Lower lobe of right lung (tissue), 2 donors: ENCODE measurements at places on chromosomes 3 and 15. TPM values are rescaled to one million over a fixed set of nuclear protein-coding genes. Genes with fewer than 3 reads are reported as not detected.
A peak's percentile ranks its signal among the peaks of the same experiment; 100 is the strongest.

Gene SKOR1
- 0.41 TPM for total RNA-seq

Gene LDHAL6B
- total RNA-seq: not detected

Gene SI
- total RNA-seq: not detected

DNA sequence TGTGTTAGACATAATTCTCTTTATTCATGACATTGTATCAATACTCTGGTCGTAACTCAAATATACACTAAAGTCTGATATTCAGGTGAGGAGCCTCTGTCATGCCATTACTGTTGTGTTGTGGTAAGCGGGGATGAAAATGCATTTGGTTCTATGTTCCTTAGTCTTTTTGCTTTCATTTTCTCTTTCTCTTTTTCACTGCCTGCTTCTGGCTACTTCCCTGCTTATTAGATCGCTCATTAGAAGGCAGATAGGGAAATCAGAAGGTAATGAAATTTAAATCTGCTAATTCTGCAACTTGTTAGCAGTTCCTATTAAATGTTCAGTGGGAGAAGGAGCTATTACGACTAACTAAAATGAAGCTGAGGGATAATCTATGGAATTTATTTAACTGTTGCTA, 345.0 kb downstream of the GRM7 start:
- no peak overlapping the region for H3K27ac ChIP-seq
- no peaks in the 10 kb centered on the region for H3K4me1 ChIP-seq
- peak overlapping the region; percentile 24 for H3K4me3 ChIP-seq
- H3K27me3 ChIP-seq: no peaks in the 10 kb centered on the region
- no peaks in the 10 kb centered on the region for H3K36me3 ChIP-seq
- no peak for DNase-seq

DNA sequence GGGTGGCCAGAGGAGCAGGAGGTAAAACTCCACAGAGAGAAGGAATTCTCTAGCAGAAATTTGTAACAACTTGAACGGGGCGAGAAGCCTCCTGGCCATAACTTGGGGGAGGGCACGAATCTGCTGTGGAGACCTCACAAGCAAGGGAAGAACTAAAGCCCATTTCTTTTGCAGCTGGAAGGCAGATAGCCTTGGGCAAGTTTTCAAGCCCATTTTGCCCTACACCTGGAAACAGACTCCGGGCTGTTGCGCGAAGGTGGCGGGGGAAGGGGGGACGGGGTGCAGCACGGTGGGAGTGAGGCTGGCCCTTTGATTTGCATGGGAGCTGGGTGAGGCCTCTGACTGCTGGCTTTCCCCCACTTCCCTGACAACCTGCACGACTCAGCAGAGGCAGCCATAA, 168.8 kb downstream of the MEGF11 start:
- H3K36me3 ChIP-seq: no peaks in the 10 kb centered on the region
- H3K27ac ChIP-seq: no peak overlapping the region
- H3K4me3 ChIP-seq: no peak overlapping the region
- DNase-seq: no peak

DNA sequence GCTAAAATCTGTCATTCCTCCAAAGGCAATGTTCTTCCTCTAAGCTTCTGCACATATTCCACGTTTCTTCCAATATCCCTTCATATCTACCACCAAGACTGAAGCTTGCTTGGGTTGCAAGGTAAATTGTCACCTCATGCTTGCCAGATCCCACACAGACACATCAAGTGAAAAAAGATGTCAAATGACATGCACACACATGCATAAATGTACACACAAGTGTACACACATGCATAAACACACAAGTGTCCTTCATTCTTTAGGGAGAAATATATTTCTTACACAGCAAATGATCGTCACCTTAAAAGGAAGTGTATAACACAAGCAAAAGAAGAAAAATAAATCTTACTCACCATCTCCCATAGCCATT, 59.4 kb downstream of the CLASP2 start:
- H3K27me3 ChIP-seq: no peaks in the 10 kb centered on the region
- no peak for DNase-seq
- H3K36me3 ChIP-seq: no peaks in the 10 kb centered on the region
- H3K27ac ChIP-seq: peak overlapping the region; percentile 59
- H3K4me1 ChIP-seq: peaks cover 35% of the 10 kb centered on the region

DNA sequence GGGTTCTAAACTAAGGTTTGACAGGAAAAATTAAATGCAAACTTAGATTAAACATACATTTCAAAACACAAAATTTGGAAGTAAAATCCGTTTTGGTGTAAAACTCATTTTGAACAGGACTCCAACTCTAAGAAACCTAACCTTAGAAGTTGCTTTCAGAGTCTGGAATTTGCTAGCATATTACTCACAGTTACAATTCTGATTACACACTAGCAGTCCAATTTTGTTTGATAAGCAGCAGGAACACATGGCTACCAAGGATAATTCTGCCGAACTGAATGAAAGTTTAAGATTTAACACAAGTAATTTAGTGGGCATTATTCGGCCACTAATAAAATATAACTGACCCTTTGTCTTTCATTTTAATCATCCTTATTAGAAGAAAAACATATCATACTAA, 49.6 kb downstream of the FRMD5 start:
- no peak overlapping the region for H3K4me3 ChIP-seq
- H3K4me1 ChIP-seq: no peaks in the 10 kb centered on the region
- no peaks in the 10 kb centered on the region for H3K36me3 ChIP-seq
- DNase-seq: no peak

GRCh38 chr3:9569054-9569453, 15.4 kb upstream of the LHFPL4 start:
- no peak overlapping the region for H3K4me3 ChIP-seq
- no peaks in the 10 kb centered on the region for H3K27me3 ChIP-seq
- no peaks in the 10 kb centered on the region for H3K4me1 ChIP-seq
- no peaks in the 10 kb centered on the region for H3K36me3 ChIP-seq
- DNase-seq: no peak

DNA sequence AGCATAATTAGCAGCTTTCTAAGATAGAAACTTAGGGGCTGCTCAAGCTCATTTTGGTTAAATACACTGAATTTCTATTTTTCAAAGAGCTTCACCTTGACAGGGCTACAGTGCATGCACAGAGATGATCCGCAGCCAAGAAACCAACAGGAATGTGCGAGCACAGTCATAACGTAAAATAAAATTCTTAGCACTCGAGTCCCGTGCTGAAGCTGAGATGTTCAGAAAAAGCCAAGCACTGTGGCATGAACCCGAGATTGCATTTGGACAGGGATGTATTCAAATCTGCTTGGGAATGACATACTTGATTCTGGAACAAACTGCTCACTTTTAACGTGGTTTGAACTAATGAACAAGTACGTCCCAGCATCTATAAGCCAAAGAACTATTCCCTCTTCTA, 340.3 kb downstream of the FOXP1 start:
- peaks cover 21% of the 10 kb centered on the region for H3K4me1 ChIP-seq
- H3K4me3 ChIP-seq: no peak overlapping the region
- no peak for DNase-seq

DNA sequence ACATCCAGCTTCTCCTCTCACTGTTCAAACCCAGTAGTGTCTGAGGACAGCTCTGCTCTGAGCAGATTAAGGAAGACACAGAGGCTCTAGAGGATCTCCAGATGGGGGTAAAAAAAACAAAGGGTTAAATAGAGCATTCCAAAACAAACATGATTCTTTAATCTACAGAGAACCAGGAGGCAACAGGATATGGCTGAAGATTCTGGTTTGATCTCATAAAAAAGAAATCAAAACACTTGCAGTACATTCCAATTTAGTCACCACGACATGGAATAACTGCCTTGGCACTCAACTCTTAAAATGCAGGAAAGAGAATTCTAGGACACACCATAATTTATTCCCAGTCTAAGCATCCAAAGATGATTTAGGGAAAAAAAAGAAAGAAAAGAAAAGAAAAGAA, 32.0 kb downstream of the TM4SF4 start:
- no peaks in the 10 kb centered on the region for H3K27me3 ChIP-seq
- DNase-seq: no peak
- peaks cover 25% of the 10 kb centered on the region for H3K4me1 ChIP-seq
- no peak overlapping the region for H3K27ac ChIP-seq
- no peak overlapping the region for H3K4me3 ChIP-seq
- no peaks in the 10 kb centered on the region for H3K36me3 ChIP-seq

DNA sequence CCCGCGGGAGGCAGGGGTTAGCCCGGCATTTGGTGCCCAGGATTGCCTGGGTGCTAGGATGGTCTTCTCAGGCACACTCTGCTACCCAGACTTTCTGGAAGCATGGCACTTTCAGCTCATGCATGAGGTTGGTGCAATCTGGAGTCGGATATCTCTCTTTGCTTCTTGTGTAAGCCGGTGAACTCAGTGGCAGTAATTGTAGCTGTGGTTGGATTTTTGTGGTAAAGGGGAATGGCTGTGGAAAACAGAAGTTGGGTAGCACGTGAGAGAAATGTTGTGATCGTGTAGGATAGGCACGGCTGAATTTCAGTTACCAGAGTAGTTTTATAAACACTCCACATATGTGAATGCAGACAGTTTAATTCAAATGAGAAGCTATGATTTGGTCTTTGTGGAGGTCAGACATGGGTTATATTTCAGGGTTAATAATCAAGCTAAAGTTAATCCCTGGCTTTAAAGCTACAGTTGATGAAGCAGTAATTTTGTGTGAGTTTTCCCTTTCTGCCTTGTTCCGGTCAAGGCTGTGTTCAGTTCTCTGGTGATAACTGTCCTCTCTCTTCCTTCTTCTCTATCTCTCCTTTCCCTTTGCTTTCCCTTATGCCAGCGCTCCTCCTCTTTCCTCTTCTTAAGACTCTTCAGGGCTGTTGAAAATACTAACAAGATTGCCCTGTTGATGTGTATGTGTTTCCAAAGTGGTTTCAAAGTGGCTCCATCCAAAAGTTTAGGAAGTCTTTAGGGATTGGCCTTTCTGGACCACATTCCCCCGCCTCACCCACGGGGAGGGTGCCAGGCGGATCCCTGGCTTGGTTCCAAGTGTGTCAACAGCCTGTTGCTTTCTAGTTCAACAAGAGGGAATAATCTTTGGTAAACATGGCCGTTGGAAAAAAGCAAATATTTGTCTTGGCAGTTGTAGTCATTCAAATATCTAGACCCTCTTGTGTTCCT, 404.6 kb upstream of the C2CD4B start:
- no peak overlapping the region for H3K27ac ChIP-seq
- peak; percentile 72 for DNase-seq
- H3K4me1 ChIP-seq: peaks cover 12% of the 10 kb centered on the region
- H3K4me3 ChIP-seq: no peak overlapping the region

GRCh38 chr15:77402740-77403379, 17.0 kb downstream of the PEAK1 start:
- no peaks in the 10 kb centered on the region for H3K27me3 ChIP-seq
- H3K27ac ChIP-seq: no peak overlapping the region
- peaks cover 11% of the 10 kb centered on the region for H3K4me1 ChIP-seq
- no peak for DNase-seq
- no peak overlapping the region for H3K4me3 ChIP-seq

- H3K4me1 ChIP-seq: no peaks in the 10 kb centered on the region
- no peaks in the 10 kb centered on the region for H3K27me3 ChIP-seq
- H3K4me3 ChIP-seq: no peak overlapping the region
- no peak for DNase-seq
- no peak overlapping the region for H3K27ac ChIP-seq
Measured at GRCh38 chr3:16608816-16609215, 3.6 kb upstream of the DAZL start.

- H3K27ac ChIP-seq: no peak overlapping the region
- no peaks in the 10 kb centered on the region for H3K36me3 ChIP-seq
- H3K27me3 ChIP-seq: no peaks in the 10 kb centered on the region
- H3K4me1 ChIP-seq: no peaks in the 10 kb centered on the region
- no peak for DNase-seq
Measured at GRCh38 chr3:39322936-39323335, 6.6 kb upstream of the CCR8 start.

GRCh38 chr3:9861626-9862130, 17.9 kb upstream of the RPUSD3 start:
- H3K27ac ChIP-seq: peak overlapping the region; percentile 67
- no peak for DNase-seq
- H3K4me1 ChIP-seq: peaks cover 35% of the 10 kb centered on the region
- H3K36me3 ChIP-seq: no peaks in the 10 kb centered on the region
- no peak overlapping the region for H3K4me3 ChIP-seq
- H3K27me3 ChIP-seq: no peaks in the 10 kb centered on the region

DNA sequence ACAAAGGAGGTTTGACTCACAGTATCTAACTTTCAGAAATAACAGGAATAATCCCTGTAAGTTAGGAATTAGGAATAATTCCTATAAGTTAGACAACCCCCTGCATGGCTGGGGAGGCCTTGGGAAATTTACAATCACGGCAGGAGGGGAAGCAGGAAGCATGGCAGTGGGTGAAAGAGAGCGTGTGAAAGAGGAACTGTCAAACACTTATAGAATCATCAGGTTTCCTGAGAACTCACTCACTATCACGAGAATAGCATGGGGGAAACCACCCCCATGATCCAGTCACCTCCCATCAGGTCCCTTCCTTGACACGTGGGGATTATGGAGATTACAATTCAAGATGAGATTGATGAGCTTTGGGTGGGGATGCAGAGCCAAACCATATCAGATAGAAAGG, 385.5 kb downstream of the IL20RB start:
- no peak overlapping the region for H3K27ac ChIP-seq
- H3K4me3 ChIP-seq: no peak overlapping the region
- H3K27me3 ChIP-seq: no peaks in the 10 kb centered on the region
- DNase-seq: no peak
- H3K36me3 ChIP-seq: no peaks in the 10 kb centered on the region

GRCh38 chr3:177201700-177202397, 4.6 kb upstream of the TBL1XR1 start:
- no peaks in the 10 kb centered on the region for H3K27me3 ChIP-seq
- no peak overlapping the region for H3K4me3 ChIP-seq
- peaks cover 16% of the 10 kb centered on the region for H3K4me1 ChIP-seq
- peak overlapping the region; percentile 0 for H3K27ac ChIP-seq
- no peak for DNase-seq

GRCh38 chr15:47870300-47870955, 153.1 kb downstream of the SEMA6D start:
- H3K27me3 ChIP-seq: no peaks in the 10 kb centered on the region
- H3K4me3 ChIP-seq: no peak overlapping the region
- H3K27ac ChIP-seq: no peak overlapping the region
- no peaks in the 10 kb centered on the region for H3K4me1 ChIP-seq
- DNase-seq: no peak
- H3K36me3 ChIP-seq: no peaks in the 10 kb centered on the region

- DNase-seq: no peak
- no peak overlapping the region for H3K4me3 ChIP-seq
- no peak overlapping the region for H3K27ac ChIP-seq
- H3K27me3 ChIP-seq: peaks cover 17% of the 10 kb centered on the region
- H3K4me1 ChIP-seq: peaks cover 9% of the 10 kb centered on the region
Measured at GRCh38 chr15:78645009-78645408, 4.0 kb upstream of the CHRNB4 start.

GRCh38 chr3:112829046-112829445, 17.6 kb downstream of the CD200R1L start:
- H3K4me3 ChIP-seq: no peak overlapping the region
- no peaks in the 10 kb centered on the region for H3K27me3 ChIP-seq
- no peaks in the 10 kb centered on the region for H3K4me1 ChIP-seq
- no peak overlapping the region for H3K27ac ChIP-seq
- DNase-seq: no peak
- no peaks in the 10 kb centered on the region for H3K36me3 ChIP-seq

GRCh38 chr15:100703032-100703578, 100.7 kb downstream of the ASB7 start:
- H3K27me3 ChIP-seq: no peaks in the 10 kb centered on the region
- H3K36me3 ChIP-seq: no peaks in the 10 kb centered on the region
- no peak for DNase-seq
- no peaks in the 10 kb centered on the region for H3K4me1 ChIP-seq
